ENCODE measurements at places on chromosomes 7 and 10. TPM values are rescaled to one million over a fixed set of nuclear protein-coding genes. Genes with fewer than 3 reads are reported as not detected.

- no peak for DNase-seq
Observed at GRCh38 chr7:150383710-150384397, 4.7 kb downstream of the ZNF775 start.

The GPRIN2 gene
- total RNA-seq = not detected

The ADAMTS14 gene
- total RNA-seq = not detected

- DNase-seq = no peak
Observed at GRCh38 chr10:102880256-102880655, 11.0 kb downstream of the AS3MT start.

GRCh38 chr10:50805981-50806622 is 66.4 kb downstream of the ASAH2B start:
- DNase-seq = no peak

The TLX1 gene
- not detected for total RNA-seq

GRCh38 chr10:49615213-49615612 is 1.4 kb downstream of the CHAT start:
- DNase-seq = no peak

The PTPRN2 gene
- 2.3 TPM for total RNA-seq

DNA sequence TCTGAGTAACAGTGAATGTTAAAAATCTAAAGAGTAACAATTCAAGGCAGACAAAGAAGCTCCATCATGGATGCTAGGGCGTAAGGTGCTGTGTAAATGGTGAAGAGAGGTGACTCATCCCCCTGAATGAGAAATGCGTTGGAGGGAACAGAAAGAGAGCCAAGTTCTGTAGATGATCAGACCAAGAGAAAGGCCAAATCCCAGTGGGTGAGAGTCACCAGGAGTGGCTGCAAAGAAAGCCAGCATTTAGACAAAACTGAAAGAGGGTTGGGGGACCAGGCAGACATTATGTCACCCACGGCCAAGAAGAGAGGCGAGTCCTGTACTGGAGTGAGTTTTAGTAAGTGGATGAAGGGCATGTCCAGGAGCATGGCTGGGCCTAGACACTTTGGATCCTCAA is 153.1 kb downstream of the TRIL start:
- DNase-seq = no peak

Measured in naive thymus-derived CD4-positive, alpha-beta T cell (primary cell).